ENCODE measurements at places on chromosomes 1 and 21. TPM values are rescaled to one million over a fixed set of nuclear protein-coding genes. Genes with fewer than 3 reads are reported as not detected.

The RWDD3 gene
- total RNA-seq: 11.3 TPM

The ALDH4A1 gene
- total RNA-seq: 5.7 TPM

The NBPF6 gene
- total RNA-seq: 0.22 TPM

The LRRC71 gene
- not detected for total RNA-seq

The RUNX3 gene
- total RNA-seq: 177 TPM

The INTS7 gene
- total RNA-seq: 32.9 TPM

The SELE gene
- total RNA-seq: not detected

The MRPS14 gene
- total RNA-seq: 23.9 TPM

The OLIG1 gene
- not detected for total RNA-seq

The RGS8 gene
- total RNA-seq: not detected

The ZBTB21 gene
- 20.4 TPM for total RNA-seq

The UBL4B gene
- total RNA-seq: not detected

The RNU1-3 gene
- total RNA-seq: 3,879 TPM

The EIF2D gene
- 91.5 TPM for total RNA-seq

The LDLRAD1 gene
- not detected for total RNA-seq

The DIO1 gene
- total RNA-seq: not detected

The PDE4DIP gene
- 17.8 TPM for total RNA-seq

The ARTN gene
- total RNA-seq: 1.2 TPM
